ENCODE measurements at places on chromosomes 1 and 21.

DNA sequence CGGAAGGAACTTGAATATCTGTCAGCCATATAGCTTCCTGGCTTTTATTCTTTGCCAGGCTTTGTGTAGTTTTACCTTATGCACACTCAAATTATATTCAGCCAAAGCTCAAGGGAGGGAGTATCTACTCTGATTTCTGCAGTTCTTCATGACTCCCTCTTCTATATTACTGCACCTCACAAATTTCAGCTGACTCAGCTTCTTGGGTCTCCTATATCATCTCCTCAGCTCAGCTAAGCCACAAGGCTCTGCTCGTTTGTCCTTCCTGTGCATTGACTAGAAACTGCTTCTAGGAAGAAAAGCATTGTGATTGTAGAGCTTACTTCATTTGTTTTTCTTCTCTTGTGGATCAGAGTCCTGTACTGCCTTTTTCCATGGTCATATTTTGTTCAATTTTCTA, 37.4 kb downstream of the BTBD8 start:
- no peak for DNase-seq

DNA sequence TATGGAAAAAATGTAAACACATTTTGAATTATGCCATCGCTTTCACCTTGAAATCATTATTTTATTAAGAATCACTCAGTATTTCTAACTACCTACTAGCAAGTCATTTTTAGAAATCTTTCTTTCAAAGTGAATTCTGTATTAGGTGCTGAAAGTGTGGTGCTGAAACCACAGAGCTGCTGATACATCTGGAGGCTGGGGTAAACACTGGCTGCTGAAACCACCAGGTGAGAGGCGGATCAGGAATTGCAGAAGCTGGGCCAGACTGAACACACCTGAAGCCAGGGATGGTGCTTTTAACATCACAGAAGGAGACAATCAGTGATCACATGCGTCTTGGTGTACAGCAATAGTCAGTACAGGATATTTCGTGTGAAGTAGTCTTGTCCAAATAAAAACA, 42.2 kb upstream of the KCNE1 start:
- DNase-seq: no peak

GRCh38 chr21:36347962-36348328, 27.9 kb downstream of the MORC3 start:
- DNase-seq: no peak

- DNase-seq: no peak
Observed at GRCh38 chr1:229159668-229160544, 111.0 kb upstream of the RAB4A start.

- DNase-seq: no peak
Observed at GRCh38 chr1:203171341-203172183, 4.1 kb downstream of the MYBPH start.

DNA sequence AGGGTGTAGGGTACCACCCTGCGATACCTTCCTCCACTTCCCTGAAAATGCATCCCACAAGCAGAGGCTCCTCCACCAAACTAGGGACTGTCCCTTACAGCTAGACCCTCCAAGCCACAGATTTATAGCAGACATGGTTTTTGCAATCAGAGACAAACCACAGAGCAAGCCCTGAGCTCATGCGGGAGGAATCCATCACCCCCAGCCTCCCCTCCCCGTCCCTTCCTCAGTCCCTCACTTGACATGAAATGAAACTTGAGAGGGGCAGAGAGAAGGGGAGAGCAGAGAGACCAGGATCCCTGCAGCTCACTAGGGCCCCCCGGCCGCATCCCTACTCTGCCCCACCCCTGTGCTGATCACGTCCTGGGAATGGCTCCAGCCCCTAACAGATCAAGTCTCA, 94.9 kb downstream of the MRPL37 start:
- DNase-seq: no peak

DNA sequence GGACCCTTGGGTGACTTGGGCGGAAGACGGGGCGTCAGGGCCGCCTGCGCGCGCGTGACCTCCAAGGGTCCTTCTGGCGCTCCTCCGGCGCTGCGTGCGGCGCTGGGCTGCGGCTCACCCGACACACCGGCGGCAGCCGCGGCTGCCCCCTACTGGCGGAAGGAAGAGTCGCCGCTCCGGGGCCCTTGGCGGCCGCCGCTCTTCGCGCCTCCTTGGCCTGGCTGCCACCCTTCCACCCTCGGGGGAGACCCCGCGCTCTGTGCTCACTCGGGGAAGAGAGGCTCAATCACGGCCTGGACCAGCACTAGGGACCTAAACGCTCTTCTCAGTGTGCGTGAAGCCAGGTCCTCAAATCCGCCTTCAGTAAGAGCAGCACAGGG, 89.7 kb downstream of the DMRTA2 start:
- DNase-seq: peak; percentile 65
